ENCODE measurements at places on chromosomes 12 and 14.

GRCh38 chr12:50567926-50568325 lies 63.1 kb downstream of the DIP2B start:
- no peak for DNase-seq

GRCh38 chr12:64256166-64256800 lies 34.2 kb upstream of the KICS2 start:
- peak; percentile 46 for DNase-seq

GRCh38 chr12:107402041-107403022 lies 283.3 kb upstream of the PWP1 start:
- no peak for DNase-seq

DNA sequence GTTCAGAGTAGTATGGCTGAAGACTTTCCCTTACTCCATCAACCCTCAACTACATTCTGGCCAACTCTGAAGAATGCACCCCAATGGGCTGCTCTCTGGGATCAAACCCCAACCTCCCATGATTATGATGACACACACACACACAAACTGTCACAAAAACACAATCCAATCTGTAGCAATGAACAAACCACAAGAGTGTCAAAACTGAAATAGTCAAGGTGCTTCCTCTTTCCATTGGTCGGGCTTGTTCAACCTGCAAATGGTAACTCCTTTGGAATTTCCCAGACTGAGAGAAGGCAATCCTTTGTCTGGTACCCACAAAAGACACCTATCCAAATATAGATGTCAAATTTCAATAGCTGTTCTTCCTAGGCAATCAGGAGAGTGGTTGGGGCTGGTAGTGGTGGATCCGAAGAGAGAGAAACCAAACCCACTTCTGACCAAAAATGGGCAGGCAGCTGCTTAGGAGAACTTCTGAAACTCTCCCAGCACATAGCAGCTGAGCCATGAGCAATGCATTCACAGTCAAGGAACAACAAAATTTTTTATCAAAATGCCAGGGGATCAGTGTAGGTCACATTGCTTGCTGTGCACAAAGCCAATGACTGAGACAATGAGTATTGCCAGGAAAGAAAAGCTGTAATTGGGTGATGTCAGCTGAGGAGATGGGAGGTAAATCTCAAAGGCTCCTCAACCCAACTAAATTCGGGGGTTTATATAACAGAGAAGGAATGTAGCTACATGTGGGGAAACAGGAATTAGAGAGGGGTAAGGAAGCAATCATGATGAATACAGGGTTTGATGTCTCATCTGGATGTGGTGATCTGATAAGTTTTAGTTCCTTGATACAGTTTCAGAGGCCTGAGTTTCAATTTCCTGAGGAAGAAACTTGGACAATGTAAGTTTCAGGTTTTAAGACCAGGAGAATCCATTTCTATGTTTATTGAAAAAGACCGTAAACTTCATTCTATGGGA lies 191.4 kb downstream of the KITLG start:
- DNase-seq = no peak

GRCh38 chr12:43501703-43502102 lies 50.3 kb downstream of the ADAMTS20 start:
- DNase-seq = peak; percentile 3

DNA sequence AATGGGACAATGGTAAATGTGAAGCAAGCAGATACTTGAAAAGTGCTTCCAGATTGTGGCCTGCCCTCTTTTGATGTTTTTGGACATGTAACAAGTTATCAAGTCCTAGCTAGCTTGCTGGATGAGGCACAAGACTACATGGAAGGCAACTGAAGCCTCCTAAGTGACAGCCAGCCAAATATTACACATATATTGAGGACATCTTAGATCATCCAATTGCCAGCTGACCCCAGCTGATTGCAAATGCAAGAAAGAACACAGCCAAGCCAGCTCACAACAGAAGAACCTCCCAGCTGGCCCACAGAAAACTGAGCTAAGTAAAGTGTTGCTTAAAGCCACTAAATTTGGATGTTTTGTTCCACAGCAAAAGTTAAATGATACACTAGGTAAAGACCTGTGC lies 156.9 kb downstream of the SRGAP1 start:
- no peak for DNase-seq

GRCh38 chr12:25074113-25074512 lies 120.8 kb downstream of the DNAI7 start:
- no peak for DNase-seq

GRCh38 chr14:96268431-96269358 lies 12.7 kb downstream of the BDKRB1 start:
- DNase-seq = peak; percentile 40

- DNase-seq = no peak
Observed at GRCh38 chr12:130501821-130502220, 164.1 kb downstream of the PIWIL1 start.

GRCh38 chr14:104891121-104891551 lies 26.1 kb downstream of the CEP170B start:
- DNase-seq = no peak

- DNase-seq = no peak
Observed at GRCh38 chr12:13630354-13630753, 351.0 kb downstream of the GRIN2B start.

DNA sequence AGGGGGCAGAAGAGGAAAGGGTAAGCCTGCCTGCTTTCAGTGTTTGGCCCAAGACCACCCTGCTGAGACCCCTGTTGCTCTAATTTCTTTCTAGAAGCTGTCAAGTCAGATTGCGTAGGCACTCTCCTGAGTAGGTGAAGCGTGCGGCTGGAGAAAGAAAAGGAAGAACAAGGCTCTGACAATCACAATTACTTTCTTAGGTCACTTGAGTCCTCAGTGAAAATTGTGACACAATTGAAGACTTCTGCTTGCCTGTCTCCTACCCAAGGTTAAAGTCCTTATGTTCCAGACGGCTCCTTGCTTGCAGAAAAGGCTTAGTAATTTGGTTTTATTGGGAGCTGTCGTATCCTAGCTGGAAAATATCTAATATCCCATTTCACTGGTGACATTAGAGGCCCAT lies 721 bp upstream of the CTSG start:
- DNase-seq = no peak

GRCh38 chr12:24750263-24750662 lies 198.6 kb downstream of the BCAT1 start:
- DNase-seq = no peak

DNA sequence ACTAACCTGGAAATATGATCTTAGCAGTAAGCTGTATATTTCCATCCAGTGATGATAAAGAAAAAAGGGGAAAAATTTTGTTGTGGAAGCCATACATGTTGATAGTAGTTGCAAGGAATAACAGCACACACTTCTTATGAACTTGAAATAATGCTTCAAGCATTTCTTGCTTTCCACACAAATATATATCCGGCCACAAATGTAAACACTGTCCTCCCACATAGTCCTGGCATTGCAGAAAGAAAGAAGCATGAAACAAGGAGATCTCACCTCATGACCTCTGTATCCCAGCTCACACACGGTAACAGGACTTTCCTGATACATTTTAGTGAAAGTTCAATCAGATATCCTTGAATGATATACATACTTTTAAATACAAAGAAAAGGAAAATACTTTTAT lies 56.0 kb downstream of the LLPH start:
- DNase-seq = no peak

DNA sequence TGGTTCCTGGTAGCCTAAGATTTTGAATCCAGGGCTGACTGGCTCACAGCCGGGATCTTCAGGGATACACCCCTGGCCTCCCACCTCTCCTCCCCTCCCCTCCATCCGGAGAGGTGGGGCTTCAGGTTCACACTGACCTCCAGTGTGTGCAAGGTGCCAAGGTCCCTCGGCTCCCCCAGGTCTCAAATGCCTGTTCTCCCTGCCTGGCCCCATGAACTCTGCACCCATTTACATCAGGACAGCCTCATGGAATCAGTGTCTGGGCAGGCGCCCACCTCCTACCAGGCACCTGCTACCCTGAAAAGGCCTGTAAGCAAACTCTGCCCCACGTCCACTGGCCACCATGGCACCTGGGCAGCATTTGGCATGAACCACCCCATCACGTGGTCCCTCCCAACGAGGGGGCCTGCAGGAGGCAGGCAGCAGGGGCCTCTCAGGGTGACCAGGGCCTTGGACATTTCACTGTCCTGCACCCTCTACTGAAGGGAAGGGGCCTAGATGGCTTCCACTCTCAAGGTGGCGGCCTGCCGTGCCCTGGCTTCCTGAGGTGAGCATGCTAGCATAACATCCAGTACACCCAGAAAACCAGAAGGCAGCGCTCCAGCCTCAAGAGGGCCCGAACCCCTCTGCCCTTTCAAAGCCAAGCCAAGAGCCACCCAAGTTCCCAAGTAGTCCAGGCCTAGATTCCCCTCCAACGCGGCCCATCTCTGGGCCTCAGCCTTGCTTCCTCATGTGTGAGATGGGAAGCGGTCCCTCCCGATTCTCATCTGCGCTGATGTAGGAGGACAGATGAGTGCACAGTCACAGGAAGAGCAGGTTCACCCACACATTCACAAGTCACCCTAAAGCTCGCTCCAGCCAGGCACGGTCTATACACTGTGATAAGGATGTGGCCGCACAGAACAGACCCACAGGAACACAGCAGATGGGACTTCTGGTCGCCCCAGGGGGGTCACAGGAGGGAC lies 37.3 kb downstream of the CCDC85C start:
- DNase-seq = no peak

GRCh38 chr12:109716512-109717389 lies 3.1 kb downstream of the FAM222A start:
- DNase-seq = no peak

- DNase-seq = no peak
Observed at GRCh38 chr14:96304956-96305355, 48.9 kb downstream of the BDKRB1 start.

DNA sequence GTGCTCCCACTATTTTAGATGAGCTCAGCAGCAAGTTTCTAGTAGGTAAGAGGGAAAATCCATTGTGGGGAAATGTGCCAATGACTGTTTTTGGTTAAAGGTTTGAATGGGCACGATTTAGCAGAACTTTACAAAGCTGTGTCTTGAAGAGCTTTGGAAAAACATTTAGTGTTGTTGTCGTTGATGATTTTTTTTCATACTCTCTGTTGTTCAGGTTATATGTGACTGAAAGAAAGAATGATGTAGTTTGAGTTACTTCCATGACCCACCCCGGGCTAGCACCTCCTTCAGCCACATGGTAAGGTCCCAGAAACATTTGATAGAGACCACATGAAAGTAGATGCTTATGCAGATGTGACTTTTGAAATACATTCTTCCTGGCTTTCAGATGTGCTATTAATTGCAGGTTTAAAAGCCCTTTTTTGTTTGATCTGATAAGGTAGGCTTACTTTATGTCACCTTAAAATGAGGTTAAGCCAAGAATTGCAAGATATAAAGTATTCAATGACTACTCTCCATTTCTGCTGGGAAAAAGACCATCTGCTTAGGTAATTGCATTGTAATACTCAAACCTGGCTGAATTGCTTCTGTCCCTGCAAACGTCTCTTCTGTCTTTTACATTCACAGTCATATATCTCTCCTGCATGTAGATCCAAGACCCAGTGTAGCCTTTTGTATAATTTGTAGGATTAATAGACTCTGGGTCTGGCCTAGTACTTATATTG lies 250.6 kb downstream of the RGS6 start:
- DNase-seq = no peak

DNA sequence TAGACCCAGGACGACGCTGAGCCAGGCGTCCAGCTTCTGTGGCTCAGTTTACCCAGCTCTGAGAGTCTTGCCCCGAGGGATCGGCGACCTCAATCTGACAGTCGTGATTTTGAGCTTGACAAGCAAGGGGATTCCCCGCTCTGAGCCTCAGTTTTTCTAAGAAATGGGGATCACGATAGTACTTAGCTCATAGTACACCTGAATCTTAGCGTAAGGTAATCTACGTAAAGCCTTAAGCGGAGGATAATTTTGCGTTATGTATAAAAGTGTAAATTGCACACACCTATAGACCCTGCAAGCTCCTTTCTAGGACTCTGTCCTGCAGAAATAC lies 285 bp downstream of the MVK start:
- no peak for DNase-seq

GRCh38 chr12:109946505-109946904 lies 46.4 kb downstream of the TCHP start:
- no peak for DNase-seq

DNA sequence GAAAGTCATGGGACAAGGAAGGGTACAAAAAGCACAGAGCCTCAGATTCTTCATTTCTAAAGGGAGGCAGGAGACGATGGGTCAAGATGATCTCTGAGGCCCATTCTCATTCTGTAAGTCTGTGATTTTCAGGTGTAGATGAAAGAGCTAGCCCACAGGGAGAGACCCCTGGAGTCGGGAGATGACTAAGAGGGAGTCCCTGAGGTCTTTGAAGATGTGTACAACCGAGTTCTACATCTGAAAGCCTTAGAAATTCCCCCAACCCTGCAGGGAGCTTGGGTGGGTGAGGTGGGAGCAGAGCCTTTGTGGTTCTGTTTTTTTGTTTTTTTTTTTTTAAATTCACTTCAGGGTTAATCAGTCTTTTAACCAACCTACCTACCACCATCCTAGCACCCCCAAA lies 3.1 kb downstream of the WNT10B start:
- DNase-seq = no peak

- DNase-seq = no peak
Observed at GRCh38 chr14:103542605-103543088, 13.7 kb downstream of the TRMT61A start.

- DNase-seq = no peak
Observed at GRCh38 chr12:42361909-42362646, 36.1 kb downstream of the PPHLN1 start.

DNA sequence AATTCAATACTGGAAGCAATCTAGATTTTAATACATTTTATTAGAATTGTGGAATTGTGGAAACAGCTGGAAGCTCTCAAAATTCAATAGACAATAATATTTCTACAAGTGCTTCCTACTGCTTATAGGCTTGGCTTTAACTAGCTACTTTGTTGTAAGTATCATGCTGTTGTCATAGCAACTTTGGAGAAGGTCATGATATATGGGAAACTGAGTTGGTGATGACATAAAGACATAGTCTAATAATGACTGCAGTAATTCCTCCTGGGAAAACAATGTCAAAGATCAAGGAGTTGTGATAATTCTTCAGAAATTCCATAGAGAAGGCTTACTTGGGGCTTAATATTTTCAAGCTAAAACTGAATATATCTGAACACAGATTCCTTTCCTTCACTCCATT lies 266.6 kb downstream of the KIF21A start:
- DNase-seq = no peak

DNA sequence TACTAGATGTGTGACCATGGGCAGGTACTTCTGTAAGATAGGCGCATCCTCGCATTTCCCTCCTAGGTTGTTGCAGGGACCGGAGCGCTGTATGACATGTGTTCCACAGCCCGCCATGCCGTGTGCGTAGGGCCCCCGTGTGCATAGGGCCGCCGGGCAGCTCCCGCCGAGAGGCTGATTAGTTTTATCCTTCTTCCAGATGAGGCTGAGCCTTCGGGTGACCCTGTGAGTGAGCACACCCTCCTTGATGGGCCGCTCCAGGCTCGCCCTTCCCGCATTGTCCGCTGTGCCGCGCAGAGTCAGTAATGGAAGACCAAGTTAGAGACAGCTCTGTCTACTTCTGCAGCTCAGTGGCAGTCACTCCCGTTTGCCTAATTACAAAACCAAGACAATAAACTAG lies 72.9 kb upstream of the DYNC1H1 start:
- DNase-seq = no peak

DNA sequence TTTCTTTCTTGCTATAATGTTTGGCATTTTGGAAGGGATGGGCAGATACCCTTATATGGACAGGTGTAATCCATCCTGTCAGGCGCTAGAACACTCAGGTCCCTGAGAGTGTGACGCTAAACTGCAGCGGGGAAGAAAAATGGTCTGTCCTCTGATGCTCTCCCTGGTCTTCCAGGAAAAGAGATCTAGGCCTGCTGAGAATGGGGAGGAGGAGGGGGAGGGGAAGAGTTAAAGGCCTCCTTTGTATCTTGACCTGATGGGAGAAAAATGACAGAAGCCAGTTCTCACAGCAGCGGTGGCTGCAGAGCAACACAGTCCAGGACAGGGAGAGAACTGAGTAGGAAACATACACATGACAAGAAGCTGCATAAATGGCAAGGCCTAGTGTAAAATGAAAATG lies 61.1 kb downstream of the RPS6KA5 start:
- DNase-seq = no peak
